Thoracic aorta (tissue), 2 donors: ENCODE measurements at places on chromosomes 4 and X. TPM values are rescaled to one million over a fixed set of nuclear protein-coding genes. Genes with fewer than 3 reads are reported as not detected.

Gene SH3D19
- 143 TPM for total RNA-seq

Gene EFHC2
- total RNA-seq = 0.28 TPM

Gene MAMLD1
- 7.9 TPM for total RNA-seq

Gene F9
- not detected for total RNA-seq

Gene GSX2
- total RNA-seq = not detected

DNA sequence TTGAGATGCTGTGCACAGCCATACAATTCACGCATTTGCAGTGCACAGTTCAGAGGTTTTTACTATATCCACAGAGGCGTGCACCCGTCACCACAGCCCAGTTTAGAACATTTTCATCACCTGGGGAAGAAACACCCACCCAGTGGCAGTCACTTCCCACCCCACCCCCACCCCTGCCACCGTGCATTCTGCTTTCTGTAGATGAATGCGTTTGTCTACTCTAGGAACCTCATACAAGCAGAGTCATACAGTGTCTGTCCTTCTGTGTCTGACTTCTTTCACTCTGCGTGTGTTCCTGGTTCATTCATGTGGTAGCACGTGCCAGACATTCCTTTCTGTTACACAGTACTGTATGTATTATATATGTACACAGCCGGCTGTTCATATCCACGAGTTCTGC is 122.8 kb downstream of the TBL1X start:
- H3K4me3 ChIP-seq = no peak overlapping the region
- no peak for DNase-seq
- no peaks in the 10 kb centered on the region for H3K36me3 ChIP-seq
- no peaks in the 10 kb centered on the region for H3K27me3 ChIP-seq

- H3K4me1 ChIP-seq = peaks cover 6% of the 10 kb centered on the region
- no peak for DNase-seq
- no peaks in the 10 kb centered on the region for H3K27me3 ChIP-seq
- no peak overlapping the region for H3K27ac ChIP-seq
- H3K36me3 ChIP-seq = no peaks in the 10 kb centered on the region
These were observed 163.6 kb upstream of the ANK2 start for GRCh38 chr4:112885897-112886296.

DNA sequence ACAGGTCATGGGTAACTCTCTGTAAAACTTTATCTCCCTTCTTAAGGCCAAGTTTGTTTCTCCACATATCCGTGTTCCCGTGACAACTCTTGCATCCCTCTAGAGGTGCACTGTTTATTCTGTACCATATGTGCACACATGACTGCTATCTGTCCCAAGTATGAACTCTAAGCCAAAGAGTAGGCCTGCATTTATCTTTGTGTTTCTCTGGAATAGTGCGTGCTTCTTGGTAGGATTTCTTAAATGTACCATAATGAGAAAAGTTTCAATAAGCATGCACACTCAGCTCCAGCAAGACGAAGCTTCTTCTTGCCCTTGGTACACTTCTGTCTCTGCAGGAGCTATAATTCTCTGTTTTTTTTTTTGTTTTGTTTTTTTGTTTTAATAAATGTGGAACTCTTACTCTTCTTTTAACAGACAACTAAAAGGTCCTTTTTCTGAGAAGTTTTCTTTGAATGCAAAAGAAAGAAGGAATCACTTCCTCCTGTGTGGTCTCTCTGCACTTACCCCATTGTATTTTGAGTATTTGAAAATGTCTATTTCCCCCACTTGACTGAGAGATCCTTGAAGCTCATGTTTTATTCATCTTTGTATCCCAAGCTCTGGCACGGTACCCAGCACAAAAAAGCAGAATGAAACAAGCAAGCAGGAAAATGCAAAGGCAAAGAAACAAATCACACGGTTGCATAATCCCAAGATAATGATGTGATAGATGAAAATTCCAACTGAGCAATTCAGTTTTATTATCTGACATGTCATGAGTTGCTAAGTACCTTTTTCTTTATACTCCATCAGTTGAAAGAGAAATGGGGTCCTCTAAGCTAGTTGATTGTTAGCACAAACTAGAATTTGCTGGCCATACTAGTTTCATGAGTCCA is 521.9 kb upstream of the BOD1L1 start:
- H3K4me3 ChIP-seq = no peak overlapping the region
- H3K4me1 ChIP-seq = no peaks in the 10 kb centered on the region
- DNase-seq = no peak
- H3K27ac ChIP-seq = no peak overlapping the region
- H3K36me3 ChIP-seq = no peaks in the 10 kb centered on the region

GRCh38 chr4:147780137-147780777 is 48.4 kb downstream of the ARHGAP10 start:
- H3K36me3 ChIP-seq = no peaks in the 10 kb centered on the region
- no peak for DNase-seq
- peak overlapping the region; percentile 34 for H3K27ac ChIP-seq
- peak overlapping the region; percentile 14 for H3K4me3 ChIP-seq
- no peaks in the 10 kb centered on the region for H3K27me3 ChIP-seq
- H3K4me1 ChIP-seq = peaks cover 58% of the 10 kb centered on the region

GRCh38 chr4:123709336-123709735 is 312.7 kb downstream of the SPRY1 start:
- H3K36me3 ChIP-seq = no peaks in the 10 kb centered on the region
- H3K27me3 ChIP-seq = no peaks in the 10 kb centered on the region
- H3K4me3 ChIP-seq = no peak overlapping the region
- no peaks in the 10 kb centered on the region for H3K4me1 ChIP-seq
- no peak overlapping the region for H3K27ac ChIP-seq
- DNase-seq = no peak

- no peaks in the 10 kb centered on the region for H3K27me3 ChIP-seq
- no peak overlapping the region for H3K4me3 ChIP-seq
- no peaks in the 10 kb centered on the region for H3K4me1 ChIP-seq
- DNase-seq = no peak
- no peak overlapping the region for H3K27ac ChIP-seq
These were observed 66.2 kb upstream of the GRID2 start for GRCh38 chr4:92237559-92237958.

- DNase-seq = no peak
- H3K27me3 ChIP-seq = no peaks in the 10 kb centered on the region
- no peak overlapping the region for H3K27ac ChIP-seq
- no peak overlapping the region for H3K4me3 ChIP-seq
- no peaks in the 10 kb centered on the region for H3K4me1 ChIP-seq
- H3K36me3 ChIP-seq = no peaks in the 10 kb centered on the region
These were observed 63.6 kb downstream of the STARD8 start for GRCh38 chrX:68710870-68711576.

DNA sequence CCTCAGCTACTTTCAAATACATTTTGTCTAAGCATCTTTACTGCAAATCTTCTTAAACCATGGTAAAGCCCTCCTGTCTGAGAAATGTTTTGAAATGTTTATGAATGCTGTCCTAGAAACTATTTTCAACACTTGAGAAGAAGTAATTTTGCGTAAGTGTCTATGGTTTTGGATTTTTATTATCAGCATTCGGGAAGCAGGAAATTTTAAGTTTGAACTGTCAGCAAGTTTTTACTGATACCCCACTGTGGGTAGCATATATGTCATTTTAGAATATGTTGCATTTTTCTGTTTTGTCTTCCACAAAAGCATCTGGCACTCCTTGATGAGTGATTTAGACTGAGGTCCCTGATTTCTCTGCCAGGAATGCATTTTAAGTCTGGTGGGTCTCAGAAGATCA is 302.4 kb upstream of the GIMD1 start:
- no peak for DNase-seq
- no peaks in the 10 kb centered on the region for H3K4me1 ChIP-seq
- no peaks in the 10 kb centered on the region for H3K36me3 ChIP-seq

DNA sequence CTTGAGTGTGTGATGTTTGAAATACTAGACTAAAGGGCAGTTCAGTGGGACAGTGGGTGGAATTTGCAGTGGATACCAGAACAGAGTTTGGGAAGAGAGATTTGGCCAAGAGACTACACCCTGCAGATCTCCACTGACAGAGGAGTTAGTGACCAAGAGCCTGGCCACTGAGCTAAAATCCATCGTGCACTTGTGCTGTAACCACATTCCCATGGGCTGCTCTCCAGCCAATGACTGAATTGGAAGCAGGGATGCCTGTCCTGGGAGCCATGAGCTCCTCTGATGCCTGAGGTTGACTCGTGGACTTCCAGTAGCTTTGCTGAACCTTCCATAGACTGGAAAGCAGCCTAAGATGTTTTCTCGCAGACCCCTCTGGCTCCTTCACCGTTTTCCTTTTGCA is 296.1 kb downstream of the TRIML1 start:
- H3K4me3 ChIP-seq = no peak overlapping the region
- no peaks in the 10 kb centered on the region for H3K4me1 ChIP-seq
- H3K36me3 ChIP-seq = no peaks in the 10 kb centered on the region
- DNase-seq = no peak

- H3K27me3 ChIP-seq = no peaks in the 10 kb centered on the region
- no peaks in the 10 kb centered on the region for H3K36me3 ChIP-seq
- H3K27ac ChIP-seq = no peak overlapping the region
- DNase-seq = no peak
- H3K4me1 ChIP-seq = no peaks in the 10 kb centered on the region
- H3K4me3 ChIP-seq = no peak overlapping the region
These were observed 316.6 kb upstream of the BOD1L1 start for GRCh38 chr4:13944095-13944511.

GRCh38 chr4:118803253-118803652 is 32.7 kb downstream of the SEC24D start:
- no peak overlapping the region for H3K27ac ChIP-seq
- no peak for DNase-seq
- peaks cover 25% of the 10 kb centered on the region for H3K36me3 ChIP-seq
- H3K27me3 ChIP-seq = no peaks in the 10 kb centered on the region
- no peaks in the 10 kb centered on the region for H3K4me1 ChIP-seq
- H3K4me3 ChIP-seq = no peak overlapping the region

DNA sequence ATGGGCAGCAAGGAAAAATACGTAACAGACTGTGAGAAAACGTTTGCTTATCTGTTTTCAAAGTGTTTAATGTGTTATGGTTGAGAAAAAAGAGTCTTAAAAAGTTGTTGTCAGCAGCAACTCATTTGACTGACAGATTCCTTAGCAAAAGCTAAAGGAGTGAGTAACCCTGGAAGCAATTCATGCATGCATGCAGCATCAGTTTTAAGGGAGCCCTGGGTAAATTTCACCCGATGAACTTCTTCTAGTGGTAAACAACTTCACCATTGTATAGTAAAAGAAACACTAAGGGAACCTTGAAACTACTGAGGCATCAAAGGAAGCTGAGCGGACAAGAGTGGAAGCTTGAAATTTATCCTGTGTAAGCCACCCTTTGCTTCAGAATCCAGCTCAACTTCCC is 583.2 kb upstream of the INTU start:
- no peaks in the 10 kb centered on the region for H3K27me3 ChIP-seq
- no peak for DNase-seq
- H3K36me3 ChIP-seq = no peaks in the 10 kb centered on the region
- H3K4me3 ChIP-seq = no peak overlapping the region
- H3K27ac ChIP-seq = no peak overlapping the region
- no peaks in the 10 kb centered on the region for H3K4me1 ChIP-seq

- H3K4me1 ChIP-seq = peaks cover 28% of the 10 kb centered on the region
- H3K27me3 ChIP-seq = no peaks in the 10 kb centered on the region
- no peak for DNase-seq
- no peak overlapping the region for H3K4me3 ChIP-seq
- no peaks in the 10 kb centered on the region for H3K36me3 ChIP-seq
These were observed 117.7 kb downstream of the SMIM20 start for GRCh38 chr4:26031704-26032103.

DNA sequence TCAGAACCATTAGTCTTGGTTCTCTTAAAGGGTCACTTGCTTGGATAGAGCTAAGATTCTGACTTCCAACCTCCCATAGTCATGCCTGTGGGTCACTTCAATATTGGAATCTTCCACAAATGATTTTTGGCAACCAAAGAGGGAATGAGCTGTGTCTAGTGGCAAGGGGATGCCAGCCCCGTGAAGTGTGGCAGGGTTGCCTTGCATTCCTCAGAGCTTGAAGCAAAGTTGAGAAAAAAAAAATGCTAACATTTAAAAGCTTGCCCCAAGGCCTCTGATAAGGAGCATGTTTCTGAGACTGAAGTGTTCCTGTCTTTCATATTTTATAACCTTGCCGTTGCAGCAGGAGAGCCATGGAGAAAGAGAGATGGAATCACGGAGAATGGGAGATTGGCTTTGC is 120.2 kb downstream of the PAPSS1 start:
- H3K4me3 ChIP-seq = peak overlapping the region; percentile 37
- H3K36me3 ChIP-seq = no peaks in the 10 kb centered on the region
- no peak for DNase-seq
- H3K27ac ChIP-seq = peak overlapping the region; percentile 62
- peaks cover 15% of the 10 kb centered on the region for H3K4me1 ChIP-seq

DNA sequence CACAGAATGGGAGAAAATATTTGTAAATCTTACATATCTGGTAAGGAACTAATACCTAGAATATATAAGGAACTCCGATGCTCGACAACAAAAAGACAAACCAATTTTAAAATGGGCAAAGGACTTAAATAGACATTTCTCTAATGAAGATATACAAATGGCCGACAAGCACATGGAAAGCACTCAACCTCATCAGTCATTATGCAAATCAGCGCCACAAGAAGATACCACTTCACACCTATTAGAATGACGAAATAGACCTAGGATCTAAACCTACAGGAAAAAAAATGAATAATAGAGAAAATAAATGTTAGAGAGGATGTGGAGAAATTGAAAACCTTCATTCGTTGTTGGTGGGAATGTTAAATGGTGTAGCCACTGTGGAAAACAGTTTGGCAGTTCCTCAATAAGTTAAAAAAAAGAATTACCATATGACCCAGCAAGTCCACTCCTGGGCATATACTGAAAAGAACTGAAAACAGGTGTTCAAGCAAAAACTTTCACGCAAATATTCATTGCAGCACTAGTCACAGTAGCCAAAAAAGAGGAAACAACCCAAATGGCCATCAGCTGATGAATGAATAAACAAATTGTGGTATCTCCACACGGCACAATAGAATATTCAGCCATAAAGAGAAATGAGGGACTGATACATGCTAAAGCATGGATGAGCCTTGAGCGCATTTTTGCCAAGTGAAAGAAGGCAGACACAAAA is 57.3 kb upstream of the WDR19 start:
- H3K4me3 ChIP-seq = no peak overlapping the region
- H3K4me1 ChIP-seq = no peaks in the 10 kb centered on the region
- H3K36me3 ChIP-seq = no peaks in the 10 kb centered on the region

GRCh38 chrX:9003041-9003440 is 30.9 kb downstream of the FAM9B start:
- DNase-seq = no peak
- H3K27ac ChIP-seq = no peak overlapping the region
- H3K4me3 ChIP-seq = no peak overlapping the region
- no peaks in the 10 kb centered on the region for H3K36me3 ChIP-seq
